Activated B cell treated with CpG ODN at 0.5 μM for 24 hours (primary cell): ENCODE measurements at places on chromosomes 3 and 15. TPM values are rescaled to one million over a fixed set of nuclear protein-coding genes. Genes with fewer than 3 reads are reported as not detected.

The AQR gene
- 43.3 and 48.6 TPM in 2 replicates for total RNA-seq

- H3K36me3 ChIP-seq = no peaks in the 10 kb centered on the region
- DNase-seq = no peak
- H3K4me3 ChIP-seq = no peak overlapping the region
- no peaks in the 10 kb centered on the region for H3K27me3 ChIP-seq
These were observed 17.1 kb downstream of the APBA2 start for GRCh38 chr15:28902856-28903255.

GRCh38 chr3:149215515-149215914, 6.1 kb downstream of the CP start:
- no peaks in the 10 kb centered on the region for H3K4me1 ChIP-seq
- no peaks in the 10 kb centered on the region for H3K36me3 ChIP-seq
- no peak for DNase-seq
- H3K27ac ChIP-seq = no peak overlapping the region
- no peak overlapping the region for H3K4me3 ChIP-seq
- no peaks in the 10 kb centered on the region for H3K27me3 ChIP-seq

DNA sequence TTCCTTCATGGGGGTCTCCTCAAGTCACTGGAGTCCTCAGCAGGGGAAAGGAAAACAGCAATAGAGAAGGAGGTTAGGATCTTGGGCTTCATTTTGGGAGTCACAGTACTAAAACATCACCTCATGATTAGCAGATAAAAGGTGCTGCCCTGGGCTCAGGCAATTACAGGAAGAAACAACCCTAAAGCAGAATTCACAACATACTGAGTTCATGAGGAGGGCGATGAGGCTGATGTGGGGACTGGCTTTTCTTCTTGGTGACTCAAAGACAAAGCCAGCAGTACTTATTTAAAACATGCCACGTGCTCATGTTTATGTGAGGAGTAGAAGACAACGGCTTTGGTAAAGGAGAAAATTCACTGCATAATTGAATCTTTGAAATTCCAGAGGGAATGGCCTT, 822.3 kb upstream of the CFAP20DC start:
- H3K4me1 ChIP-seq = peaks cover 10% of the 10 kb centered on the region
- H3K27me3 ChIP-seq = peaks cover 6% of the 10 kb centered on the region
- no peaks in the 10 kb centered on the region for H3K36me3 ChIP-seq
- H3K4me3 ChIP-seq = no peak overlapping the region
